Activated naive CD4-positive, alpha-beta T cell treated with anti-CD3 and anti-CD28 coated beads, Interleukin-2, amount 50 U/mL, for 72 hours (primary cell): ENCODE measurements at places on chromosomes 12 and 14. TPM values are rescaled to one million over a fixed set of nuclear protein-coding genes. Genes with fewer than 3 reads are reported as not detected.

Gene STYK1
- total RNA-seq = 0.74 TPM

DNA sequence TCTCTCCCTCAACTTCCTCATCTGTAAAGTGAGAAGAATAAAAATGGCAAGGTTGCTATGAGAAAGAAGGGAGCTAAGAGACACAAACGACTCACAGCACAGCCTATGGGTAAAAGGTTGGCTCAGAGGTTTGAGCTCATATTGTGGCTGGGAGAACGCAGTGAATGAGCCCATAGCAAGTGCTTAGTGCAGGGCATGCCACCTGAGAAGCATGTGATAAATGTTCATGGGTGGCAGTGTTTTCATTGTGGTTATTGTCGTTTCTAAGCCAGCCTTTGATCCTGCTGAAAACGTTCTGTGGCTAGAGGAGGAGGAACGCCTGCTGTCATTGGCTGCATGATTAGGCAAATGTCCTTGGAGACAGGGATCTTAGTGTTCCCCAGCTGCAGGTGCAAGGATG, 150.4 kb downstream of the KSR2 start:
- DNase-seq = no peak

DNA sequence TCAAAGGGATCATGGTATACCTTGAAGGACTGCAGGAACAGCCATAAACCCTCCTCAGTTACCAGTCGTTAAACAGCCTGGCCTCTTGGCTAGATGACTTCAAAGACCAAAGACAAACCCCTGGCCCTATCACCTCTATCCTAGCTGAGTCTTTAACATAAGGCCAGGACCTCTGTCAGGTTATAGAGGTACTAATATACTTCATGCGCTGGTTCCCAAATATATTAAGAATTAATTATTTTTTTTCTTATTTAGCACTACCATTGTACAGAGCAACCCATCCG, 459.8 kb downstream of the RAD51B start:
- DNase-seq = no peak

DNA sequence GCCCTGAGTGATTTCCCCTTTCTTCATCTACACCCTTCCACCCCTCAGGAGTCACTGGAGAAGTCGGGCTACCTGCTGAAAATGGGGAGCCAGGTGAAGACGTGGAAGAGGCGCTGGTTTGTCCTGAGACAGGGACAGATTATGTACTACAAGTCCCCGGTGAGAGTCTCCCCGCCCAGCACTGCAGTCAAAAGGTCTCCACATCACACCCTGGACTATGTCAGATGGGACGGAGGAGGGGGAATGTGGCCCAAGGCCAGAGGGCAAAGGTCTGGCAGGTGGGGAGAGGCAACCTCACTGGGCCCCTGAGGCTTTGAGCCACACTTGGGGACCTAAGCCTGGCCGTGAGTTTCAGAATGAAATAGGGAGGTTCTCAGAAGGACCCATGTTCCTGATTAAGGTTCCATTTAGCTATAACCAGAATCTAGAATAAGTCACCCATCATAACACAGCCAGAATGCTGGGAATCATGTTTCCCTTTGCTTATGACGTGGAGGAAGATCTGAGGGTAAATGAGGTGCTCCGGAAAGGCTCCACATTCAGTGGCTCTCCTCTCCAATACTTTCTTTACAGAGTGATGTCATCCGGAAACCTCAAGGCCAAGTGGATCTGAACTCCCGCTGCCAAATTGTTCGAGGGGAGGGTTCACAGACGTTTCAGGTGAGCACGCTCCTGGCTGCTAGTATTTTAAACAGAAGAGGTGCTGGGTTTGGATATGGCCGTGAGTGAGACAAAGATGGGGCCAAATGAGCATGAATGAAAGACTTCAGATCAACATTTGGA, 26.6 kb downstream of the PIGH start:
- no peak for DNase-seq

- no peak for DNase-seq
Observed at GRCh38 chr14:30193845-30194501, 266.3 kb upstream of the PRKD1 start.

DNA sequence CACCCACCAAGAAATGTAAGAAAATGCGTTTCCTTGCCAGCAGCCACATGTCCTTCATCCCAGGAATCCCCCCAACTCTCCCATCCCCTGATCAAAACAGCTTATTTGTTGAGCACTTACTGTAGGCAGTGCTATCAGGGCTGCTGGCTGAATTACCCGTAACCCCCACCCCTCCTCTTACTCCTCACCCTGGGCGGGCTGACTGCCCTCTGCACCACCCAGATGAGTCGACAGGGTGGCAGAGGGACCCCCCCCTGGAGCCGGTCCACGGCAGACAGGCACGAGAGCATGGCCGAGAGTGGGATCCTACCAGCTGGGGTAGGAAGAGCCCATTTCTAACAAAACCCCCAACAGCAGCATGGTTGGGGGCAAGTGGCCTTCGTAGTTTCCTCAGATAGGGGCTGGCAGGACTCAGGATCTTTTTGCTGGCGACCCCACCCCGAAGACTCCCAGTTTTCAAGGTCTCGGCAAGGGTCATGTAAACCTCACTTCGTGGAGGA, 1.1 kb upstream of the RHOF start:
- peak; percentile 80 for DNase-seq
